Cardiac septum (tissue), 1 donor: ENCODE measurements at places on chromosomes 3 and 15. TPM values are rescaled to one million over a fixed set of nuclear protein-coding genes. Genes with fewer than 3 reads are reported as not detected.

The CYP1A2 gene
- total RNA-seq: not detected

The RTP3 gene
- total RNA-seq: not detected

The CCDC39 gene
- total RNA-seq: not detected

The NRG4 gene
- total RNA-seq: not detected

The P2RY12 gene
- 0.13 TPM for total RNA-seq

The GPR15 gene
- not detected for total RNA-seq

The ST8SIA2 gene
- 10.1 TPM for total RNA-seq

The CCR2 gene
- total RNA-seq: 1.3 TPM
